ENCODE measurements at places on chromosomes 16 and 17. TPM values are rescaled to one million over a fixed set of nuclear protein-coding genes. Genes with fewer than 3 reads are reported as not detected.

ABCC11 gene
- 0.09 TPM for total RNA-seq

RASD1 gene
- total RNA-seq = 63.8 TPM

TM4SF5 gene
- not detected for total RNA-seq

BAIAP2 gene
- total RNA-seq = 39.5 TPM

RDM1 gene
- not detected for total RNA-seq

TPSB2 gene
- total RNA-seq = not detected

CTNS gene
- 7.7 TPM for total RNA-seq

ACSM5 gene
- 2.8 TPM for total RNA-seq

SCNN1G gene
- total RNA-seq = not detected

ALOX12 gene
- not detected for total RNA-seq

FGF11 gene
- total RNA-seq = 27.2 TPM

NPIPA3 gene
- 0.62 TPM for total RNA-seq

Measured in right cardiac atrium (tissue), 5 donors.